ENCODE measurements at places on chromosomes 1 and 21.

DNA sequence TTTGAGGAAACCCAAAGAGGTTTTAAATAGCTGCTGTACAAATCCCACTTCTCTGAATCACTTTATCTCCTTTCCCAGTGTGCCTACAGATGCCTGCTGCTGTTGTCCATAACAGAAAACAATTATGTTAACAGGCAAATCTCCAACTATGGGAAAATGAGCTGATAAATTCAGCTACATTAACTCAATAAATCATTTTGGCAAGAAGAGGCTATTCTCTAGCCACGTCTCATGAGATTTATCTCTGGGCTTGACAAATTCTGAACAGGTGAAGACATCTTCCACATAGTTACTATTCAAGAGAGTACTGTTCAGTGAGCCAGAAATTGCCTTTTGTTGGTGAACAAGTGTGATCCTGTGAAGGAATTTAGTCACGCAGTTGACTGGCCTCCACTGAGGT is 327.1 kb upstream of the FMN2 start:
- DNase-seq = no peak

- peak; percentile 35 for DNase-seq
Measured at GRCh38 chr1:51750218-51750617, 128.3 kb downstream of the NRDC start.

DNA sequence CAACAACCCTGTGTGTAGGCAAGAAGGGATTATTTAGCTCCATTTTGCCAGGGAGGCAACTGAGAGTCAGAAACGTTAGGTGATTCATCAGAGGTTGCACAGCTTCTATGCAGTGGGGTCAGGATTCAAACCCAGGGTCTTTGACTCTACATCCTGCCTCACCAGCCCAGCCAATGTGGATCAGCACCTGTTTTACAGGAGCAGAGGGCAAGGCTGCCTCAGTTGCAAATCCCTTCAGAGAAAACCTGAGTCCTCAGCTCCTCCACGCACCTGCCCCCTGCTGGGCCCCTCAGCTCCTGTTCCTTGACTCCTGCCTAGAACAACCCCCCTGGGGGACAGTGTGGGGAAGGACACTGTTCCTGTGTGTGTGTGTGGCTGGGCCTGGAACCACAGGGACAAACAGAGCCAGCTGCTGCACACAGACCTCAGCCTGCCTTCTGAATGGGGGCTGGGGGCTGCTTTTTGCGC is 61.6 kb downstream of the LRRN2 start:
- no peak for DNase-seq

DNA sequence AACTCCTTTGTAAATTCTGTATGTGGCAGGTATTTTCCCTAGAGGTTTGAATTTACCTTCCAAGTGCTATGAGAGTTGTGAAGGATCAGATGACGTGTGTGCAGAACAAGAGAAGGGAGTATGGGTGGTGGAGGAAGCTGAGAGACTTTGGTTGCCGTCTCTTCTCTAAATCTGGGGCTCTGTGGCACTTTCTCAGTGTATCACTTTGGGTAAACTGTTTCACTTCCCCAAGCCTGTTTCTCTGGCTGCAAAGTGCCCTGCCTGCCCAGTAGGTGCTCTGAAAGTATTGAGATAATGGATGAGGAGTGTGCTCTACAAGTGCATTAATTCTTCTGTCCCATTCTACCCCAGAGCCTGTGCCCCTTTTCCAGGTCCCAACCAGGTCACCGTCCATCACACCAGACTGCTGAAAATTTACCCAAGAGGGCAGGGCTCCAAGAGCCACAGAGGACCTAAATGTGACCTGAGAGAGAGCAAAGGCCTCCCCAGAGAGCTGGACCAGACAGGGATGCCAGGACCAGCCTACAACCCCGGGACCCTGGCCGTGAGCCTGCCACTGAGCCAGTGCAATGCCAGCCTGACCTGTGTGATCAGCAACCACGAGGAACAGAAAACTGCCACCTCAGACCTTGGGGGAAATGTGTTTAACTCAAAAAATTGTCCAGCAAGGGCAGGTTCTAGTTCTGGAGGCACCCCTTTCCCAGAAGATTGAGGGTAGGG is 131.6 kb upstream of the ETV3 start:
- DNase-seq = no peak

DNA sequence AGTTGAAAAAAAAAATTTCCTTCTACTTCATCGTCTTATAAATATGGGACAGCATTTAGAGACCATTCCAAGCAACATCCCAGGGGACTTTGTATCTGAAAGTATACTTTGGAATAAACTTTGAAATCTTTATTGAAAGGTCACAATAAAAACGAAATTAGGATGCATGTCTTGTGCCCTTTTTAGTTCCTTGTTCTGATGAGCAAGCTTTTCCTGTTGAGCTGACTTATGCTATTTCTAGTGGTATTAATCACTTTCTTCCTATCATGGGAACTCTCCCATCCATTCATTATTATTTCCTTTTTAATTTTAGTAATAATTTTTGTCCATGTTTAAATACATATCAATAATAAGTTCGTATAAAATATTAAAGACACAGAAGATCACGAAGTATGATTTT is 4.0 kb upstream of the GBP2 start:
- no peak for DNase-seq

Data from fibroblast of lung (primary cell).